ENCODE measurements at places on chromosomes 5 and 9. TPM values are rescaled to one million over a fixed set of nuclear protein-coding genes. Genes with fewer than 3 reads are reported as not detected.

DNA sequence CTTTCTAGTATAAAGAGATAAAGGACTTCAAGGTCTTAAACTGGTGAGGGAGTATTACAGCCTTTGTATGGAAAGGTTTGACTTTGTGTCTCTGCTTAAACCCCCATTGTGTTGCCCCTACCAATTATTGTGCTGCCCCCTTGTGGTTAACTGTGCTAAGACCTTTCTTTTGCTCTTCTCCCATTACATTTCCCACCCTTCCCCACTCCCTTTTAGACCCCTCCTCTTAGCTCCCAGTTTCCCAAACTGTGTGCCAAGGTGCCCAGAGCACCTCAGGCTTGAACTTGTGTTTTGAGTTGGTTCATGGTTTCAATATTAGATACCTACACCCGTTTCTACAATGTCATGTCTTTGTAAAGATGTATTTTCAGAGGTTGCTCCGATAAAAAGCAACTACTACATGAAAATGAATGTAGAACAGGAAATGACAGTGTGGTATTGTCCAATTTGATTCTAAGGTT lies 2.9 kb downstream of the JAK2 start:
- DNase-seq, result no peak

The LCN1 gene
- polyA plus RNA-seq, result not detected

The CTNND2 gene
- 1.9 TPM for polyA plus RNA-seq

DNA sequence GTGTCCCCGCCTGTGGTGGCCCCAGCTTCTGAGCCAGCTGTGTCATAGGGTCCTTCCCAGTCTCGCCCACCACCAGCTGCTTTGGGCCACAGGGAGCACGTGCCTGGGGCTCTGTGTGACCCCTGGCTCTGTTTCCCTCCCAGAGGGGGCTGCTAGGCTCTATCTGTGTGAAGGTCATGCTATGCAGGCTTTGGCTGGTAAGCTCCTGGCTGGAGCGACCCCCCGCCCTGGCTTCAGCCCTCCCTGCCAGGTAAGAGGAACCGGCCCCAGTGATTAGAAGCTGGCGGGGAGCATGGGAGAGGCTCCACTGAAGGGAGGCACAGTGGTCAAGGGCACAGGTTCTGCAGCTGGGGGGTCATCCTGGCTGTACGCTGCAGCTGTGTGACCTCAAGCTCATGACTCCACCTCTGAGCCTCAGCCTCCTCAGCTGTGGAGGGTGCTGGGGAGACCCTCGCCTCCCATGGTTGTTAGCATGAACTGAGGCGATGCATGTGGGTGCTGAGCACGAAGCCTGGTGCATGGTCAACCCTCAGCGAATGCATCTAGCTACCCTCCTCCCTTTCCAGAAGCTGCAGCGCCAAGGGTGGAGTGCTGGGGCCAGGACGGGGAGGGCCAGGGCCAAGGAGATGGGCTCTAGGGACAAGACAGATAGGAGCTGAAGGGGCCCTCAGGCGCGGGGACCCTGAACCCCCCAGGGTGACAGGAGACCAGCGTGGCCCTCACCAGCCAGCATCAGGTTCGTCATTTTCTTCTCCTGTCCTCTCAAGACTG lies 163.8 kb upstream of the MVB12B start:
- DNase-seq, result no peak

GRCh38 chr5:135455876-135456237 lies 3.7 kb upstream of the TIFAB start:
- DNase-seq, result no peak

The SOX30 gene
- 0.79 TPM for polyA plus RNA-seq

The PPP3R2 gene
- polyA plus RNA-seq, result 0.09 TPM

DNA sequence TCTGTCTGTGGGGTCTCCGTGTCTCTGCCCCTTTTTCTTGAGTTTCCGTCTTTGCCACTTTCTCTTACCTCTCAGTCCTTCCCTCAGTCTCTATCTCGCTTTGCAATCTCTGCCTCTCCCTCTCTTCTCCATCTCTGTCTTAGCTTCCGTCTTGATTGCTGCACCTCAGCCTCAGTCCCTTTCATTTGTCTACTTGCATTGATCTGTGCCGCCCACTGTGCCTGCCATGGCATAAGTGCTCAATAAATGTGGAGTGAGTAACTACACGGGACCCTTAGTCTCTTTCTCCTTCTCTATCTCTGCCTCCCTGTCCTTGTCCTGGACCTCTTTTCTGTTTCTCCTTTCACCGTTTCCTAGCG lies 6.6 kb downstream of the PCDHGC5 start:
- no peak for DNase-seq

Measured in left renal cortex interstitium (tissue), 4 donors.